Effector CD8-positive, alpha-beta T cell (primary cell): ENCODE measurements at places on chromosomes 11 and 22.

GRCh38 chr11:128697645-128698174 is 3.8 kb downstream of the FLI1 start:
- DNase-seq: no peak

DNA sequence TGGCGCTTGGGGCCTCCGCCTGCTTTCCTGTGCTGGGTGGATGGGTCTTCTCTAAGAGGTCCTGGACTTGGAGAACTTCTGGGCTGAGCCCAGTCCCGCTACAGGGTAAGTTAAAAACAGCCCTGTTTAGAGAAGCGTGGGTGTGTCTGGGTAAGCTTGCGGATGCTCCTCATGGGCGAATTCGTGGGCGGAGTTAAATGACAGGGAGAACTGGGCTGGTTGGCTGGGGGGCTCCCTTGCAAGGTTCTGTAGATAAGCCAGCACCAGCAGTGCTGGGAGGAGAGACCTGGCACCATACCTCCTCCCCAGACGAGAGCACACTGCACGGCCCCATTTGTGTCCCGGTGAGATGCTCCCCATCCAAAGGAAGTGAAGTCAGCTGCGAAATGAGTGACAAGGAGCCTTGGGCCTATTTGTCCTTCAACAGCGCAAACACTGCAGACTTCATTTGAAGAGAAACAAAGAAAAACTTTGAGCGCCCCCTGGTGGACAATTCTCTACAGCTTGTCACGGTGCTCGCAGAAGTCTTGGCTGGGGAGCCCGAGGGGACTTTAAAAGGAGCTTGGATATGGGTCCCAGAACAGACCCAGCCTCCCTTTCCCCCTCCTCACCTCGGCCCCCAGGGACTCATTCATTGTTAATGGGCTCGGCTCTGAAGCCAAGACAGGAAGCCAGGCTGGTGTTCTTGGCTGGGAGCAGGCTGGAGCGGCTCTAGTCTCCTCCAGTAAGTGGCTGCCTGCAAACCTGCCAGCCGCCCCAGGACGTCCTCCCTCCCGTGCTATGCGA is 39.5 kb downstream of the TP53I11 start:
- peak; percentile 68 for DNase-seq

GRCh38 chr11:117075186-117075585 is 23.0 kb downstream of the SIK3 start:
- DNase-seq: no peak

GRCh38 chr11:64456509-64457320 is 97.8 kb downstream of the RPS6KA4 start:
- no peak for DNase-seq

- DNase-seq: no peak
Observed at GRCh38 chr11:72568861-72569260, 105.4 kb downstream of the PDE2A start.

- no peak for DNase-seq
Observed at GRCh38 chr11:43067681-43068080, 244.1 kb upstream of the API5 start.

DNA sequence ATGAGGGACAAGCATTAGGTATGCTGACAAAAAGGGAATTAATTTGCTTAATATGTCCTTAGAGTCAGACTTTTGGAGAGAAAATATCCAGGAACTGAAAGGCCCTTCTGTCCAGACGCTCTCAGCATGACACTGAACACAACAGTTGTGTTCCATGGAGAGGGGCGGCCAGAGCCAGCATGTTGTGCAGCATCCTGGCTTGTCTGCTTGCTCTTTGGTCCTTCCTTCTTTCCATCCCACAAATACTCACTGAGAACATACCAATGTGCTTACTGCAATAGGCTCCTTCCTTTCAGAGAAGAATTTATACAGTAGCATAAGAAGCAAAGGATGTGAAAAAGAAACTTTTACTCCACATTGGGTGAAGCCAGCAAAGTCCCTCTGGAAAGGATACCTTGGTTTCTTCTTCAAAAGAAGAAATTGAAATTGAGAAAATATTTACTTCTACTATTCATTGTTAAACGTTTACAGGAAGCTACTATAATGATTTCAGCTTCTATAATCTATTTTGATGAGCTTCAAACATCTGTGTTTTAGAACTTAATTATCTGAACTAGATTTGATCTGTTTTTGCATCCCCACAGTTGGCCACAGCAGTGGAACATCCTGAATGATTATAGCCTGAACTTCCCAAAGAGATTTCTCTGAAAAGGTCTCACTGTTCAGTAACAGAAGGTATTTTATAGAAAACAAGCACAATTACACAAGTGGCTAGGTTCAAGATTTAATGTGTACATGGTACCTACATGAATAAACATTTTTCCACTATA is 304.1 kb upstream of the PITPNB start:
- DNase-seq: no peak

- no peak for DNase-seq
Observed at GRCh38 chr22:19394274-19395050, 37.1 kb downstream of the HIRA start.

DNA sequence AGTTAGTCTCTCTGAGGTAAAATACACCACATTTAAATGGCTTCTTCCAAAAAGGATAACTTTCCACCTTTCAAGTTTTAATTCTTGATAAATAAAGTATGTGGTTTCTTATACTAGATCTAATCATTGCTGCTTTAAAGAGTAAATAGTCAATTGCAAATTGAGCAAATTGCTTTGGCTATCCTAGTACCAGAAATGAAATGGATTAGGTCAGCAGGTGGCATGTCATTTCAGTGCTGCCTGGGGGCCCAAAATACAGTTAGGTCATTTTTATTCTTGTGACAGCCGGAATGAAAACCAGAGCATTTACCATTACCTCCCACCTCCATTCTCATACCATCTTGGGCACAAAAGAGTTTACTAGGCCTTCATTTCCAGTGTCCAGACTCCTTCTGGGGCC is 70.2 kb downstream of the PHF21A start:
- no peak for DNase-seq

- no peak for DNase-seq
Observed at GRCh38 chr22:27798511-27799014, 3.0 kb downstream of the MN1 start.

DNA sequence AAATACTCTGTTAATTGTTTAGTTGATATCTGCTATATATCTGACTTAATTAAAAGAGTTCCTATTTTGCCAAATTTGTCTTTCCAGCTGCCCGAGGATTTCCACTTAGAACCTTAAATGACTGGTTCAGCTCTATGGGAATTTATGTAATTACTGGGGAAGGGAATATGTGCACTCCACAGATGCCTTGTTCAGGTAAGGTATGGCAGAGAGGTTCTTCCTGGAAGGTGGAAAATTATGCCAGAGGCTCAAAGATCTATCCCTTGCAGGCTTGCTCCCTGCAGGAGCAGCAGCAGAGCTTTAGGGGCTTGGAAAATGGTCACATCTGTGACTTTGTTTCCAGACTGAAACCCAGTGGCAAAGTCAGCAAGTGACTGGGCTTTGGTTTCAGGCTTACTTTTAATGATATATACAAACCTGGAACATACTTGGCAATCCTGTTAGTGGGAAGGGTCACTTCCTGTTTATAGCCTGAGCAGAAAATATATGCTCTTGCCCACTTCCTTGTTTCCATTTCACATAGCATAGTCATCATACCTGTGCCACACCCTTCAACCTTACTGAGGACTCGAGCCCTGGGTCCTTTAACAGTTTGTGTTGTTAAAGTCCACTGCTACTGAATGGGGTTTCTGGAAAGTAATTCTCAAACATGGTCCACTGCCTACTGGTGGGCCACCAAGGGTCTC is 23.7 kb downstream of the WBP2NL start:
- no peak for DNase-seq

DNA sequence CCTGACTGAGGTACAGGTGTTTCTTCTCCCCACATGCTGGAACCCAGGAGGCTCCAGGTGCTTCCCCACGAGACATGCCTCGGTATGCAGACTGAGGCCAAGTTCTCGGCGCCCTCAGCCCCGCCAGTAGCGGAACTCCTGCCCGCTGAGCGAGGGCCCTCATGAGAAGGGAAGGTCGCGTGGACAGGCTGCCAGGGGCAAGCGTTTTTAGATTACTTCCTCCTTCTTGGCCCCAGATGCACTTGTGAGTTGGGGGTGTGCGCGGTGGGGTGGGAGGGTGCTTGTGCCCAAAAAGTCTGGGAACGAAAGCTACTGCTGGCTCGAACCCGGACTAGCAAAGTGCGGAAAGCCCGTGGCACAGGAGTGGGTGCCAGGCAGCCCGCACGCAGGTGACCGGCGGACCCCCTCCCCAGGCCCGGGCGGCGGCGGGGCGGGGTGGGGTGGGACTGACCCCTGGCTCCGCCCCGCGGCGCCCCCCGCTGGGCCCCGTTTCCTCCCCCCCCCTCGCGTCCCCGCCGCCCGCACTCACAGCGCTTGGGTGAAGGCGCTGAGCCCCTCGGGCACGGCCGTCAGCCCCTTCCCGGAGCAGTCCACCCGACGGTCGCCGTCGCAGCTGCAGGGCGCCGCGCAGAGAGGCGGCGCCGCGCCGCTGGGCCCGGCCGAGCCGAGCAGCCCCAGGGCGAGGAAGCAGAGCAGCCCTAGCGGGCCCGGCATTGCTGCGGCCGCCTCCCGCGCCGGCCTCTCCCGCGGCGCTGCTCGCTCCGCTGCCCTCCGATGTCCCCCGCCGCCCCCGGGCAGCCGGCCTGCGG is 797 bp downstream of the LGR4 start:
- DNase-seq: peak; percentile 9

- no peak for DNase-seq
Observed at GRCh38 chr22:49134076-49134475, 693.6 kb downstream of the BRD1 start.

GRCh38 chr11:45872651-45873356 is 12.6 kb upstream of the MAPK8IP1 start:
- DNase-seq: no peak

DNA sequence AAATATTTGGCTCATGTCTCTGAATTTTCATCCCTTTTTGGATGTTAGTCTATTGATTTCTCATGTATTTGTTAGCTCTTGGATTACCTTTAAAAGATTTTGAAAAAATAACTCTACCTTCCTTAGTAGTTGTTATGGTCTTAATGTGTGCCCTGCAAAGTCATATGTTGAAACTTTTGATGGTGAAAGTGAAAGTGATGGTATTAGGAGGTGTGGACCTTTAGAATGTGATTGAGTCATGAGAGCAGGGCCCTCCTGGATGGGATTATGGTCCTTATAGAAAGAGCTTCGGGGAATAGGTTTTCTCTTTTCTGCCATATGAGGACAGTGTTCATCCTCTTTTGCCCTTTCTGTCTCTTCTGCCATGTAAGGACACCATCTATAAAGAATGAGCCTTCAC is 33.6 kb upstream of the MPPED2 start:
- no peak for DNase-seq

DNA sequence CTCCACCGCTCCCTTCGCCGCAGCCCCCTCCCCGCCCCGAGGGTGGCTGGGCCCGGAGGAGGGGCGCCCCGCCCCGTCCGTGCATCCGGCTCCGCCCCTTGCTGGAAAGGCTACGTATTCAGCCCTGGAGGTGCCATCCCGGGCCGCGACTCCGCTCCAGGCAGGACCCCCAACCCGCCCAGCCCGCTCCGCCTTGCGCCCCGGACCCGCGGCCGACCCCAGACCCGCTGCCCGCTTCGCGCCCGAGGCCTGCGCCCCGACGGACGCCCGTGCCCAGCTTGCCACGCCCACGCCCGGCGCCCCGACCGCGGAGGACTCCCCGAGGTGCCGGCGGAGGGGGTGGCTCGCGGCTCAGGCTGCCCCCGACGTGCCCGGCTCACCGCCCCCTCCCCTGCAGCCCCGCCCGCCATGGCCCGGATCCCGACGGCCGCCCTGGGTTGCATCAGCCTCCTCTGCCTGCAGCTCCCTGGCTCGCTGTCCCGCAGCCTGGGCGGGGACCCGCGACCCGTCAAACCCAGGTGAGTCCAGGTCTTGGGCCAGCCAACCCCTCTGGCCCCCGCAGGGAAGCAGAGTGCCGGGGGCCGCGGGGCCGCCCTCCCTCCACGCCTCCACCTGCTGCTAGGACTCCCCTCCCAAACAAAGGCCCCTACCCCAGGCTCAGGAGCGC is at the start of gene ADM2:
ADM2 (plus strand) TSS at position 104 of the 667 bp plus-strand sequence; CDS start at position 409, 305 bp downstream.
- peak; percentile 50 for DNase-seq

DNA sequence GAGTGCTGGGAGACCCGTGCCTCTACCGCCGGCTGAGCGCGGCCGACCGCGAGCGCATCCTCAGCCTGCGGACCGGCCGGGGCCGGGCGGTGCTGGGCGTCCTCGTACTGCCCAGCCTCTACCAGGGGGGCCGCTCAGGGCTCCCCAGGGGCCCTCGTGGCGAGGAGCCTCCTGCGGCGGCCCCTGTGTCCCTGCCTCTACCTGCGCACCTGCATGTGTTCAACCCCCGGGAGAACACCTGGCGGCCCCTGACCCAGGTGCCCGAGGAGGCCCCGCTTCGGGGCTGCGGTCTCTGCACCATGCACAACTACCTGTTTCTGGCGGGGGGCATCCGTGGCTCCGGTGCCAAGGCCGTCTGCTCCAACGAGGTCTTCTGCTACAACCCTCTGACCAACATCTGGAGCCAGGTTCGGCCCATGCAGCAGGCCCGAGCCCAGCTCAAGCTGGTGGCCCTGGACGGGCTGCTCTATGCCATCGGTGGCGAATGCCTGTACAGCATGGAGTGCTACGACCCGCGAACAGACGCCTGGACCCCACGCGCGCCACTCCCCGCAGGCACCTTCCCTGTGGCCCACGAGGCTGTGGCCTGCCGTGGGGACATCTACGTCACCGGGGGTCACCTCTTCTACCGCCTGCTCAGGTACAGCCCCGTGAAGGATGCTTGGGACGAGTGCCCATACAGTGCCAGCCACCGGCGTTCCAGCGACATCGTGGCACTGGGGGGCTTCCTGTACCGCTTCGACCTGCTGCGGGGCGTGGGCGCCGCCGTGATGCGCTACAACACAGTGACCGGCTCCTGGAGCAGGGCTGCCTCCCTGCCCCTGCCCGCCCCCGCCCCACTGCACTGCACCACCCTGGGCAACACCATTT is 3.5 kb downstream of the KLHDC7B start:
- DNase-seq: no peak

DNA sequence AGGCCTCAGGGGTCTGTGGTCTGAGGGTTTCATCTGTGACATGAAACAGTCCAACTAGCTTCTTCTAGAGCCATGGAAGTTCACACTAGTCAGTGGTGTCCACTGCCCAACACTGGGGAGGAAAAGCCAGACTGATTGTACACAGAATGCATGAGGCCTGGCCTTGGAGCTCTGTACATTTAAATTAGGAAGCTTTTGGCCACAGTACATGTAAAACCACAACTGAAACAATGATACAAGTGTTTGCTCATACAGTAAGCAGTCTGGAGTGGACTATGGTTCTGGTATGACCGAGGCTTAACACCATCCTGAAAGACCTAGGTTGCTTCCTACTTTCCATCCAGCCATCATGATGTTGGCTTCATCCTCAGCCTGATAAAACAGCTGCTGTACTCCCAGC is 73.8 kb upstream of the SESN3 start:
- no peak for DNase-seq

- DNase-seq: peak; percentile 85
Observed at GRCh38 chr11:118608360-118609227, 1.2 kb downstream of the PHLDB1 start.
